ENCODE measurements at places on chromosomes 4 and X. TPM values are rescaled to one million over a fixed set of nuclear protein-coding genes. Genes with fewer than 3 reads are reported as not detected.

Gene ZMAT1
- total RNA-seq, result 32.8 TPM

Gene APBB2
- 239 TPM for total RNA-seq

Gene RBPJ
- total RNA-seq, result 74.1 TPM

Gene SCML2
- 1.5 TPM for total RNA-seq

Gene ZNF157
- 0.66 TPM for total RNA-seq

Gene TIGD4
- total RNA-seq, result 1.6 TPM

Gene USP51
- total RNA-seq, result 3.0 TPM

Gene TGIF2LX
- total RNA-seq, result not detected

Gene NLGN3
- total RNA-seq, result 19.2 TPM

Gene G6PD
- total RNA-seq, result 89.7 TPM

Gene ODAPH
- total RNA-seq, result not detected

Gene CTAG2
- not detected for total RNA-seq

Gene OTUD6A
- total RNA-seq, result not detected

Gene ZNF718
- total RNA-seq, result 9.0 TPM

Gene NUDT11
- 0.39 TPM for total RNA-seq

Gene DGAT2L6
- total RNA-seq, result not detected

Gene NSD2
- 32.9 TPM for total RNA-seq

Gene CT83
- not detected for total RNA-seq

Gene HERC6
- total RNA-seq, result 10.0 TPM

Gene PAGE5
- total RNA-seq, result not detected

Gene FGF2
- 32.8 TPM for total RNA-seq

Gene PF4V1
- total RNA-seq, result not detected

Gene EGF
- not detected for total RNA-seq

Gene SMIM10L2A
- total RNA-seq, result 3.5 TPM

Gene TBC1D9
- total RNA-seq, result 20.1 TPM

Gene KLB
- 10.2 TPM for total RNA-seq

Gene MEPE
- total RNA-seq, result not detected

Gene CCDC110
- not detected for total RNA-seq

Gene CLCN5
- 5.7 TPM for total RNA-seq

Gene PRRG1
- total RNA-seq, result 21.3 TPM

Gene SLIT2
- total RNA-seq, result 51.3 TPM

Gene TBC1D8B
- 10.5 TPM for total RNA-seq

Gene DIPK2B
- total RNA-seq, result 25.3 TPM

Gene SCD5
- 59.6 TPM for total RNA-seq

Gene DEFB131A
- not detected for total RNA-seq

Gene TRIM60
- not detected for total RNA-seq
